Right renal pelvis (tissue), 4 donors: ENCODE measurements at places on chromosomes 1 and 21.

DNA sequence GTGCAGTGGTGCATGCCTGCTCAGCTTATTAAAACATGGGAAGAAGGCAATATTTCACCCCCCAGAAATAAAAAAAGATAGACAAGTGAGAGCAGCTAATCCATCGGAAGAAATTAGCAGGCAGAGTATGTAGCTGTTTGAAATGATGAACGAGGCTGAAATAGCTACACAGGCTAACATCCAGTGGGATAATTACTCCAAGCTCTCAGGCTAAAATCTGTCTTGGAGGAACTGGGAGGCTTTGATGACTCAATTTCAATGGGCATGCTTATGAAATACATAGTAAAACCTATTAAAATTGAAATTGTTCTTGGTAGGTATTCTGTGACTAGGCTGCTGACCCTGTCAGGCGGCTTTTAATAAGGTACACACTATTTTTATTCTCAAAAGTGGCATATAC lies 84.1 kb upstream of the RRP15 start:
- DNase-seq, result no peak

- DNase-seq, result no peak
Measured at GRCh38 chr1:151847867-151848596, 5.5 kb downstream of the THEM5 start.

DNA sequence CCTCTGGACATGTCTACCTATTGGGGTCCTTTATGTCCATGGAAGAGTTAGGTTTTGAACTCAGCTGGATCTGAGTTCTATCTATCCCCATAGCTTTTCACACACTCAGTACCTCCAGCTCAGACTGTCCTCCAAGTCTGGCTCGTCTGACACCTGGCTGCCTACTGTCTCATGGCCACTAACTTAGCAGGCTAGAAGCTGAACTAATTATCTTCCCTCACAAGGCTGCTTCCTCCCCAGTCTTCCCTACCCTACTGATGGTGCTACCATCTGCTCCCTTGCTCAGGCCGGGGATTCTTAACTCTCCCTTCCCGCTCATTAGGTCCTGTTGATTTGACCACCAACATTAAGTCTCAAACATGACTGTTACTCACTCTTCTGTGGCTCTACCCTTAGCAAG lies 13.4 kb downstream of the VANGL2 start:
- no peak for DNase-seq

GRCh38 chr1:832136-832535 lies 91.6 kb upstream of the SAMD11 start:
- DNase-seq, result no peak

- no peak for DNase-seq
Measured at GRCh38 chr1:224223819-224224714, 41.0 kb downstream of the DEGS1 start.
